Activated CD4-positive, alpha-beta memory T cell treated with anti-CD3 and anti-CD28 coated beads for 36 hours (primary cell): ENCODE measurements at places on chromosomes 1 and 21. TPM values are rescaled to one million over a fixed set of nuclear protein-coding genes. Genes with fewer than 3 reads are reported as not detected.

Gene KCNJ15
- 0.17 TPM for total RNA-seq

Gene APOBEC4
- total RNA-seq = not detected

Gene SPATA45
- total RNA-seq = 0.51 TPM

Gene GPA33
- 1.8 TPM for total RNA-seq

Gene L1TD1
- not detected for total RNA-seq

Gene PLA2G2C
- 0.44 TPM for total RNA-seq

Gene LCE1E
- not detected for total RNA-seq

Gene OLFM3
- not detected for total RNA-seq

Gene PARS2
- 5.7 TPM for total RNA-seq

DNA sequence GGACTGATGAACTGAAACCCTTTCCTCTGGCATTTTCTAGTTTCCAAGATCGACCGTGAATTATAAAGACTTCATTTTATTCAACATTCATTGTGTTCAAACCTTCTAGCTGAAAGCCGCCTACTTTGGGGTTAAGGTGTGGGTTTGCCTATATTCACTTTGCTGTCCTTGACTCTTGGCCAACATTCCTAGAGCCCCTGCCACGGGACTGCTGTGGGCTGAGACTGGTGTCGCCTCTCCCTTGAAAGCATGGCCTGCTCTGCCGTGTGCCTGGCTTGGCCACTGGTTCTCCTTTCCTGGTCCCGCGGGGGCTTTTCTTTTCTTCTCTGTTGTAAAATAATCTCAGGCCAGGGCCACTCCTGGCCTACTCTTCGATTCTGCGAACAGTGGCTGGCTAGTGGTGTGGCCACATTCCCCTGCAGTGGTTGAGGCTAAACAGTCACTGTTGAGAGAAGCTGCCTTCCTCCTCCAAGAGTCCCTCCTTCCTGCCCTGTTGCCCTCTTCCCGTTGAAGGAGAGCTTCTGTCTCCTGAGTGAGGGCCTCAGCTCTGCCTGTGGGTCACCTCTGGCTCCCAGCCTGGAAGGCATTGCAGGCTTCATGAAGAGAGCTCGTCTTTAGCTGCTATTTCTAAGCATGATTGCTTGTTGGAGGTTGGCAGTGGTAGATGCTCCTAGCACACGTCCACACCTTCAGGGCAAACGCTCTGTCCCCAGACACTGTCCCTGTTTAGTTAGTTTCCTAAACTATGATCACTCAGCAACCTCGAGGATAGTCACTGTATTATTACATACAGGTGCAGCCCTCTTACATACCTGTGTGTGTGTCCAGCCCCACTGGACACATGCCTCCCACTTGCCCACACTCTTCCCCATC is 80.5 kb downstream of the GALNT2 start:
- peaks cover 1% of the 10 kb centered on the region for H3K36me3 ChIP-seq
- H3K27ac ChIP-seq = no peak overlapping the region
- H3K4me1 ChIP-seq = peaks cover 20% of the 10 kb centered on the region
- no peak overlapping the region for H3K4me3 ChIP-seq
- H3K27me3 ChIP-seq = no peaks in the 10 kb centered on the region
- no peak for DNase-seq

GRCh38 chr1:15942661-15943327 is 33.1 kb downstream of the ZBTB17 start:
- no peak overlapping the region for H3K4me3 ChIP-seq
- H3K27me3 ChIP-seq = no peaks in the 10 kb centered on the region
- no peak for DNase-seq
- H3K4me1 ChIP-seq = peaks cover 13% of the 10 kb centered on the region
- peaks cover 42% of the 10 kb centered on the region for H3K36me3 ChIP-seq
- H3K27ac ChIP-seq = no peak overlapping the region

GRCh38 chr1:56436296-56436695 is 143.1 kb downstream of the PLPP3 start:
- no peaks in the 10 kb centered on the region for H3K36me3 ChIP-seq
- no peaks in the 10 kb centered on the region for H3K4me1 ChIP-seq
- no peaks in the 10 kb centered on the region for H3K27me3 ChIP-seq
- H3K27ac ChIP-seq = no peak overlapping the region
- DNase-seq = no peak
- H3K4me3 ChIP-seq = no peak overlapping the region

- no peak overlapping the region for H3K27ac ChIP-seq
- peak; percentile 21 for DNase-seq
- peaks cover 3% of the 10 kb centered on the region for H3K27me3 ChIP-seq
- no peaks in the 10 kb centered on the region for H3K36me3 ChIP-seq
- no peak overlapping the region for H3K4me3 ChIP-seq
- H3K4me1 ChIP-seq = peaks cover 53% of the 10 kb centered on the region
These were observed 76.6 kb downstream of the TGFBR3 start for GRCh38 chr1:91809317-91809716.

DNA sequence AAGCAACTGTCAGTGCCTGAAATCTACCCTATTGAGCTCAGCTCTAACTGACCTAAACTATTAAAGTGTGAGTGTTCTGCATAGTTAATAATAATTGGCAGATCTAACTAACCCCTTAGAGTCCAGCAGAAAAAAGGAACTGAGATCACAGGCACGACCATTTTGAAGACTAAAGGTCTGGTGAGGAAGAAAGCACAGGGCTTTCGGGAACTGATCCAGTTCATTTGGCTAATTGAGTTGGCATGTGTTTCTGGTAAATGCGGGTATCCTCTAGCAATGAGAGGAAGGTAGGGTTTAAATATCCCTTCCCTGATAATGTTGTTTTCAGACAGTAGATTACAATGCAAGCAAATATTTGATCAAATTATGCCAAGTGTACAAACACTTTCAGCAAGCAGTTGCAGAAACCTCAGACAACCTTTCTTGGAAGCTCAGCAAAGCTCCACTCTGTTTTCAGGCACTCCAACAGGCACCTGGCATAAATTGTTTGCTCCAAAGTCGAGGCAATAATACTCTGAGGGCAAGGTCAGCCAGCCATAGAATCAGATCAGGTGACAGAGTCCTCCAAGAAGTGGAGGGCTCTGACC is 100.8 kb downstream of the KCNK1 start:
- H3K27me3 ChIP-seq = peaks cover 13% of the 10 kb centered on the region
- H3K4me3 ChIP-seq = no peak overlapping the region
- H3K4me1 ChIP-seq = no peaks in the 10 kb centered on the region
- DNase-seq = no peak
- no peaks in the 10 kb centered on the region for H3K36me3 ChIP-seq

DNA sequence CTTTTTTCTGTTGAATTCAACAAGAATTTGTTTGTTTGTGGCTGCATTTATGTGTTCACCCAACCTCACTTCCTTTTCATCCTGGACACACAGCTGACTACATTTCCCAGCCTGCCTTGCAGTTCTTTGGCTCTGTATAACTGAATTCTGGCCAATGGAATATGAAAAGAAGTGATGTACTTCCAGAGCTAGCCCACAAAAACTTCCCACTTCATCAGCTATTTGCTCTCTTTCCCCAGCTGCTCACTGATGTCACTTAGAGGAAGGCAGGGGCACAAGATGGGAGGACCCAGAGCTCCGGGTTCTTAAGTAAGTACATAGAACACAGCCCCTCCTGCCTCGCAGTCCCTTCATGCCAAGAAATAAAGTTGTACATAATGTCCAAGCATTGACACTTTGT is 235.0 kb upstream of the FGGY start:
- no peaks in the 10 kb centered on the region for H3K36me3 ChIP-seq
- H3K27me3 ChIP-seq = no peaks in the 10 kb centered on the region
- peaks cover 21% of the 10 kb centered on the region for H3K4me1 ChIP-seq
- no peak overlapping the region for H3K27ac ChIP-seq

DNA sequence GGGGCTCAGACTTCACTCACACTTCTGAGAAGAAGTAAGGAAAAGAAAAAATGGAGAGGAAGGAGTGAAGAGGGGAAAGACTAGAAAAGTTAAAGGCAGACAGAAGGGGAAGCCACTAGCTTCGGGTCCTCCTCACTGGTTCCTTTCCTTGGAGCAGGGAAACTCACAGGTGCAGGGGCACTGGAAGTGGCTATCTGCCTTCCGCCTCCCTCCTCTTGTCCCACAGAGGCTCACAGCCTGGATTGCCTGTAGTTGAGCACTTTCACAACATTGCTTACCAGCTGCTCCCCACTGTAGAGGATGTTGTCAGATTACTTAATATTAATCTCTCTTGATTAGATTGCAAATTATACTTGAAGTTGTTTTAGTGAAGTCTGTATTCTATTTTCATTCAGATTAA is 21.6 kb upstream of the ABCA4 start:
- H3K27ac ChIP-seq = no peak overlapping the region
- H3K4me1 ChIP-seq = no peaks in the 10 kb centered on the region
- no peak overlapping the region for H3K4me3 ChIP-seq
- H3K36me3 ChIP-seq = no peaks in the 10 kb centered on the region
- no peaks in the 10 kb centered on the region for H3K27me3 ChIP-seq
- no peak for DNase-seq

DNA sequence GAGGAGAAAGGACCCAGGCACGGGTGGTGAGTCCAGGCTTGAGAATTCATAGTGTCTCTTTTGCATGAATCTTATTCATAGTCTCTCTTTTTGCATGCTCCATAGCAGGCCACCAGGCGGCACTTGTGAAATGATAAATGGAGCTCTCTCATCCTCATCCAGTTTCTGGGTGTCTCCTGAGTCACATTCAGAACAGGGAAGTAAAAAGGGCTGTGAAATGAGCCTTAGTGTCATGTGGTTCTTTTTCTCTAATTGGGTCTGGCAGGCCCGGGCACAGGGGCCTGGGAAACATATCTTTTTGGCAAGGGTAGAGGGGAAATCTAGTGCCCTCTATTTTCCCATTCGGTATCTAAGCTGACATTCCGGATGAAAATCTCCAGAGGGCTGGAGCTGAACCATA is 19.1 kb upstream of the NCF2 start:
- peak; percentile 34 for DNase-seq
- no peaks in the 10 kb centered on the region for H3K4me1 ChIP-seq
- H3K36me3 ChIP-seq = no peaks in the 10 kb centered on the region
- no peak overlapping the region for H3K27ac ChIP-seq

DNA sequence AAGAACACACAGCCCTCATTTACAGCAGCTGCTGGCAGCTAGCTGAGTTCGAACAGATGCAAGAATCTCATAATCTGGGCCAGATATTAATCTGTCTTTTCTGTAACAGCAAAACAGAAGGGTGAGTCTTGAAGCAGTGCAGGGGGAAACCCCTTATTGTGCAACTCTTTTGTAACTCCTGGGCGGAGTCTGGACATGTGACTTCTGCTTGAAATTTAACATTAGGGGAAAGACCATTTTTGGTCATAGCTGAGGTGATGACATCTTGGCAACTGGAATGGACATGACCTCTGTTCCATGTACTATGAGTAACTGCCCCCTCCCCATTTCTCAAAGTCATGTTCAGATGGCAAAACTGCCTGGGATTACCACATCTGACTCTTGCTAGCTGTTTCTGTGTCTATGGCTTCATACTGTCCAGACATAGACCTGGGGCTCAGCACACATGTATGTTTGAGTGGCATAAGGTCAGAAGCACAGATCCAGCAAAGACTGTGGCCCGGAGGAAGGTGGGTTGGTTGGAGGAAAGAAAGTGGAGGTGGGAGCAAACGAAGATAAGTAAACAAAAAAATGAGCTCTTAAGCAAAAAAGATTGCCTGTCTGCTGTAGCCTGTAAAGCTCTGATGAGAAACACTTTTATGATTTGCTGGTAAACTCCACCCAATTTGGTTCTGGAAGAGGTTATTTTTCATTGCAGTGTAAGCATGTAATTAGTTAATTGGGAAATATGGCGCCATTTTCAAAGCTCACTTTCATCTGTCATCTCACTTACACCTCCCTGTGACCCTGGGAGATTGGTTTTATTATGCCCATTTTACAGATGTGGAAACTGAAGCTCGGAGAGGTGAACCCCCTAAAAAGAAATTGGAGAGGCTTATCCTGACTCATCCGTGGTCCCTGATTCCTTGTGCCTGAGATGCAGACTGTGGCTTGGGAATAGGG is 26.1 kb downstream of the ETS2 start:
- no peak overlapping the region for H3K4me3 ChIP-seq
- H3K27me3 ChIP-seq = peaks cover 6% of the 10 kb centered on the region
- H3K27ac ChIP-seq = peak overlapping the region; percentile 69
- H3K4me1 ChIP-seq = peaks cover 16% of the 10 kb centered on the region
- DNase-seq = peak; percentile 76
- H3K36me3 ChIP-seq = peaks cover 3% of the 10 kb centered on the region

- H3K4me1 ChIP-seq = no peaks in the 10 kb centered on the region
- H3K4me3 ChIP-seq = no peak overlapping the region
- H3K27me3 ChIP-seq = no peaks in the 10 kb centered on the region
- H3K36me3 ChIP-seq = no peaks in the 10 kb centered on the region
- no peak overlapping the region for H3K27ac ChIP-seq
- DNase-seq = no peak
These were observed 299.7 kb upstream of the PRMT6 start for GRCh38 chr1:106756752-106757151.

GRCh38 chr1:91148641-91149069 is 126.8 kb upstream of the ZNF644 start:
- no peak overlapping the region for H3K27ac ChIP-seq
- H3K27me3 ChIP-seq = peaks cover 5% of the 10 kb centered on the region
- H3K4me3 ChIP-seq = no peak overlapping the region
- H3K36me3 ChIP-seq = no peaks in the 10 kb centered on the region

DNA sequence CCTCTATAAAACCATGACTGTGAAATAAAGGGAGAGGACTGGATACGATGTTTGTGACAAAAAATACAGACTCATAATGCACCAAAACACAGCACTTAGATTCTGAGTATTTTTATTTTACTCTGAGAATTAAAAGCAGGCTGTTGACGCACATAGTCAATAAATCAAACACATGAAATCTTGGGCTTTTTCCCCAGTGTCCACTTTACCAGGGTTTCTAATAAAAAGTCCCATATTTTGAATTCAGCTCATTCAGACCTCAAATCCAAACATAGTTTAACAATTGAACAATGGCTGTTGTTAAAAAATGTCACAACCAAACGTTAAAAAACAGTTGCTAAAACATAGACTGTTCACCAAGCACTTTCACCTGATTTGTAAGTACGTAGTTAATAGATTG is 553.4 kb downstream of the LTN1 start:
- H3K4me3 ChIP-seq = no peak overlapping the region
- H3K4me1 ChIP-seq = no peaks in the 10 kb centered on the region
- H3K27ac ChIP-seq = no peak overlapping the region

DNA sequence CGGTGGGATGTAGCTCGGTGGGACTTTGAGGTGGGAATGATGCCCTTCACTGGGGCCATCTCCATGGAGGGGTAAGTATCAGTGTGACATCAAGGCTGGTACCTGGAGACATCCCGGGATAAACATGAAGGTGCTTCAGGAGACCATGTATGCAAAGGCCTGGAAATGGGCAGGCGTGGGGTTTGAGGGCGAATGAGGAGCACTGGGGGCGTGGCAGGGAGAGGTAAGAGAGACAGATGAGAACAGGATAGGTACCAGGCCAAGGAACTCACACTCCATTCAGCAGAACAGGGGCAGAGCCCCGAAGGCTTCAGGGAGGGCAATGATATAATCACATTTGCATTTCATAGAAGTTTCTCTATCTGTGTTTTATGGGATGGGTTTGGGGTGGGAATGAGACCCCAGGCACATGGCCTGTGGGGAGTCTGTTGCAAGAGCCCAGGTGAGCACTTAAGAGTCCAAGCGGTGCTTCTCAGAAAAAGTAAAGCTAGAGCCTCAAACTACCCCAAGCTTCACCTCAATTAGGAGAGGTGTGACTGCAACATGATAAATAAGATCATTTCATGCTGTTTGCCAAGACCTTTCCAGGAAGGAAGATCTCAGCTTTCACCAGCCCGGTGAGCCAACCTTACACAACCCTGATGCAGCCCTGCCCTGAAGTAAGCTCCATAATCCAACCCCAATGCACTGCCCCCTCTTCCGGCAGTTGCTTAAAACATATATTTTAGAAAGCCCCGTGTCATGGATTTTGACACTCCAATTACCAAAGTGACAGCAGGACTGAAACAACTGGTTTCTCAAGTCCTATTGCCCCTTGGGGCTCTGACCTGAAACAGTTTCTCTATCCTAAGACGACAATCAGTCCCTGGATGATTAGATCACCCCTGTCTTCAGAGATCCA is 7.4 kb downstream of the S100A9 start:
- H3K27me3 ChIP-seq = peaks cover 8% of the 10 kb centered on the region
- no peak overlapping the region for H3K4me3 ChIP-seq
- no peaks in the 10 kb centered on the region for H3K36me3 ChIP-seq
- DNase-seq = no peak
- H3K27ac ChIP-seq = no peak overlapping the region
- no peaks in the 10 kb centered on the region for H3K4me1 ChIP-seq
